T-helper 9 cell (primary cell): ENCODE measurements at places on chromosomes 11 and 22.
A peak's percentile ranks its signal among the peaks of the same experiment; 100 is the strongest.

- DNase-seq: no peak
These were observed 25.0 kb downstream of the CASP12 start for GRCh38 chr11:104873252-104873651.

- DNase-seq: no peak
These were observed 2.4 kb upstream of the RANGAP1 start for GRCh38 chr22:41288245-41288946.

- no peak for DNase-seq
These were observed 859 bp upstream of the FGF19 start for GRCh38 chr11:69704508-69705253.

DNA sequence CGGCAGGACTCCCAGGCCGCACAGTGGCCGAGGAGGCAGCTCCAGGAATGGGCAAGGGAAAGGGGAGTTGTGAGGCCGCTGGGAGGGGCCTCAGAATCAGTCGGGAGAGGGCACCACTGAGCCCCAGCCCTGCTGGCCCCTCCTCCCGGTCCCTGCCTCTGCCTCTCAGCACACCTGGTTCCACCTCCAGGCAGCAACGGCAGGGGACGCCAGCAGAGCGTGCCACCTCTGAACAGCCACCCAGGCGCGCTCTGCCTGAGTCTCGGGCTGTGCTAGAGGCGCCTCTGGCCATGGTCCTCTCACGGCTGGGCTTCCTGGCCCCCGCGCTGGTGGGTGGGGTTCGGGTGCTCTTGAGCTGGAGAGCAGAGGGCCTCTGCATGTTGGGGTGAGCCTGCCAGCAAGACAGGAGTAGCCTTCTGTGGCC, 33.0 kb downstream of the MOB2 start:
- peak; percentile 41 for DNase-seq

- no peak for DNase-seq
These were observed 206.2 kb upstream of the CADM1 start for GRCh38 chr11:115710426-115710825.

GRCh38 chr11:22666325-22666687, at the start of gene GAS2:
TSS of gene GAS2 (plus strand) at chr11:22666611. CDS start at chr11:22674870, 8,259 bp downstream.
- no peak for DNase-seq

DNA sequence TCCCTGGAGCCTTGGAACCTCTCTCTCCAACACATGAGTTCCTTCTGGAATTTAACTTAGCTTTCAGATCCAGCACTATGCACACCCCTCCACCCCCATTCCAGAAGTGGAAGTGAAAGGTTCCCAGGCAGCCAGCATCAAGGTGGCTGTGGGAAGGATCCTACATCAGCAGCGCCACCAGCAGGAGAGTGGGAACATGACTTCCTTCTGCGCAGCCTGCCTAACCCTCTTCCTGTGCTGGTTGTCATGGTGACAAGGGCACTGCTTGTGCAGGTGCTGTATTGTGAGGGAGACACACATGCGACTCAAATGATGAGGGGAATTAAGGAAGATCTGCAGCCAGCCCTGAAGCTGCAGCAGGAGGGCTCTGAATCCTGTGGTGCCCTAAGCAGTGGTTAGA, 904.5 kb upstream of the API5 start:
- DNase-seq: no peak

- no peak for DNase-seq
These were observed 1.4 kb downstream of the ANO5 start for GRCh38 chr11:22194306-22194705.

DNA sequence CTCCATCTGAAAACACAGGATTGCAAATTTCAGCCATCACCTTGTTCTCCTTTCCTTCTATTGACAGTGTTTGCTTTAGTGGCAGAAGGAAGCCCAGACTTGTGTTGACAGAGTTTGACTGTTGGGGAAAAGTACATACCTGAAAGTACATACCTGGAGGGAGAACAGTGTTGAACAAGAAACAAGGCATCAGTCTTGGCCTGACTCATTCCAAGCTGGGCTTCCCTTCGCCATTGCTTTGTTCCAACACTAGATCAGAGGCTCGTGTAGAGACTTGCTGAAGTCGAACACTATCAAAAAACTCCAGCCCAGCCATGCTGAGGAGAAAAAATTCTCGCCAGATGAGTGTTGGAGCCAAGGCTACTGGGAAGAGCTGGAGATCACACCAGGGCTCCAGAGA, 133.4 kb downstream of the BBOX1 start:
- no peak for DNase-seq

DNA sequence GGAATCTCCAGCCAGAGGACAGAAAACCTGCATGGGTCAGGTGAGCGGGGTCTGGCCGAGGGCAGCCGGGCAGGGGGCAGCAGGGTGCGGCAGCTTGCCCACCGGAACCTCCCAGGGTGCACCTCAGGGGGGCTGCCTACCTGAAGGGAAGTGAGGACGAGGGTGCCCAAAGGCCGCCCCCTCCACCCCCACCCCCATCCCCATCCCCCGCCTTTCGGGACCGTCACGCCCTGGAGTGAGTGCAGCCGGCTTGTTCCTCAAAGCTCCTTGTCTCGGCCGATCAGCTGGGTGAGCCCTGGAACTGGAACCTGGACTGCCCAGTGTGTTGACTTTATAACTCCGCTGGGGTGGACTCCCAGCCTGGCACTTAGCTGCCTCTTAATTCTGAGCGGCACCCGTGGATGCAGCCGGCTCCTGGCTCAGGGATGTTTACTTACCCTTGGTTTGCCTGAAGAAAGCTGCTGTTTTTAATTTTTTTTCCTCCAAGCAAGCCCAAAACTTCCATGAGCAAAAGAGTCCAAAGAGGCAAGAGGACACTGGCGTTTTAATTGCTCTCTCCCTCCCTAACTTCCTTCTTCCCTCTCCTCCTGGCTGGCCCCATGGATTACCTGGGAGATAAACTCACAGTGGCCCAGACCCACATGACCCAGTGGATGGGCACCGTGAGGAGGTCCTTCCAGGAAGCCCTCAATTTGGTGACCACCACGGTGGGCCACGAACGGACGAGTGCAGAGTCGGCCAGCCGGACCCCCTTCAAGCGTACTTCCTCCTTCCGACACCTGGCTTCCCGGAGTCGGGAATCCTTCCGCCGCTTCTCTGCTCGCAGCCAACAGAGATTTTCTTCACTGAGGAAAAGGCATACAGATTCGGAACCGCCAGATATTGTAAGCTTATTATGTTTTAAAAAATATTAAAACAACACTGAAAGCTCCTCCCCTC, 87.8 kb upstream of the CRYBB3 start:
- no peak for DNase-seq

DNA sequence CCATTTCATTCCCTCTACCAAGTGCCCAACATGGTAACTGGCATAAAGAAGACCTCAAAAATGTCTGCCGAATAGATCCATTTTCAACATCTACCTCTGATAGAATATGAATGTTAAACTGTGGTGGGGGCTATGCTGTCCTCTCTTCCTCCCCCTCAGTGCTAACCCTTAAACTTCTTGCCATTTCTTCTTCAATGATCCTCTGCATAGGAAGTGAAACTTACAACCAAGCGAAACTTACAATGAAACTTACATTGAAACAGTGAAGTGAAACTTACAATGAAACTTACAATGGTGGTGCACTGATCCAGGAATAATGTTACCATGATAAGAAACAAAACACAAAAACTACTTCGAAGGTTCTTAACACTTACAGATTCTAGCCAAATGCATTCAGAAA, 4.7 kb downstream of the RTCB start:
- DNase-seq: no peak

DNA sequence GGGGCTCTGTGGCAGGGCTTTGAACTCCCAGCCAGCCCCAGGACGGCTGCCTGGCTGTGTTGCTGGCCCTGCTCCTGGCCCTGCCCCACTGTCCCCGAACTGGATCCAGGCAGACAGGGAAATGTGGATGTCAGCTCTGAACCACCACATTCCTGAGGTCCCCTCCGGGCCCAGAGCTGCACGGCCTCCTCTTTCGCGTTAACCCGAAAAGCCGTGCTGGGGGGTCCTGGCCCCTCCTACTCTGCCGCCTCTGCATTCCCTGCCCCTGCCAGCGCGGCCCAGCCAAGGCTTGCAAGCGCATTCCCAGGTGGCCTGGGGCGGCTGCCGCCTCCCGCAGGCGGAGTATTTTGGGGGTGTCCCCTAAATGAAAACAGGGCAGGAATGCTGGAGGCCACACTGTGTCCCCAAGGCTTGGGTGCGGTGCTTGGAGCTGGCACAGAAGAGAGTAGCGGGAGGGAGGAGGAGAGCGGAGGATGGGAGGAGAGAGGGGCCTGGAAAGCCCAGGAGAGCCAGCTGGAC, 5.4 kb downstream of the LINC01488 start:
- no peak for DNase-seq

- DNase-seq: no peak
These were observed 699.1 kb upstream of the ARHGAP42 start for GRCh38 chr11:99987821-99988470.

GRCh38 chr11:118051136-118051610, 25.7 kb upstream of the TMPRSS4 start:
- DNase-seq: no peak

DNA sequence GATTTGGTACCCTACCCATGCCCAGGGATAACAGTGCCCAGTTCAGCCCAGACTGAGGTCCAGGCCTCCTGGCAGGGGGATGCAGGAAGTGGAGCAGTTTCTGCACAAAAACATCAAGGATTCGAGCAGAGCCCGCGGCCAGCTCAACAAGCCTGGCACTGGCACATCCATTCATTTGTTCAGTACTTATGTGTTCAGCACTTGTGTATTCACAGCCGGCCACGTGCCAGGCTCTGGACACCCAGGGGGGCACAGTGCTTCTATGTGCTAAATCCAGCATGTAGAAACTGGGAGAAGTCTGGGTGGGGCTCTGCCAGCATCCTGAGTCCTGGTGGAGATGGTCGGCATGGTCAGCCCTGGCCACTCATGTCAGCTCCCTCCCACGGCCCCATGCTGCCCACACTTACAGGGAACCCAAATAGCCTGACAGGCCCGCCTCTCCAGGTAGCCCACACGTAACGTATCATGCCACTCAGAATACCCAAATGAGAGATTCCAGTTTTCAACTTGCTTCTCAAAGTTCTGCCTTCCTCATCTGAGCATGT, 28.5 kb downstream of the LINC01488 start:
- no peak for DNase-seq

- no peak for DNase-seq
These were observed 12.5 kb upstream of the PELI3 start for GRCh38 chr11:66454247-66454646.

DNA sequence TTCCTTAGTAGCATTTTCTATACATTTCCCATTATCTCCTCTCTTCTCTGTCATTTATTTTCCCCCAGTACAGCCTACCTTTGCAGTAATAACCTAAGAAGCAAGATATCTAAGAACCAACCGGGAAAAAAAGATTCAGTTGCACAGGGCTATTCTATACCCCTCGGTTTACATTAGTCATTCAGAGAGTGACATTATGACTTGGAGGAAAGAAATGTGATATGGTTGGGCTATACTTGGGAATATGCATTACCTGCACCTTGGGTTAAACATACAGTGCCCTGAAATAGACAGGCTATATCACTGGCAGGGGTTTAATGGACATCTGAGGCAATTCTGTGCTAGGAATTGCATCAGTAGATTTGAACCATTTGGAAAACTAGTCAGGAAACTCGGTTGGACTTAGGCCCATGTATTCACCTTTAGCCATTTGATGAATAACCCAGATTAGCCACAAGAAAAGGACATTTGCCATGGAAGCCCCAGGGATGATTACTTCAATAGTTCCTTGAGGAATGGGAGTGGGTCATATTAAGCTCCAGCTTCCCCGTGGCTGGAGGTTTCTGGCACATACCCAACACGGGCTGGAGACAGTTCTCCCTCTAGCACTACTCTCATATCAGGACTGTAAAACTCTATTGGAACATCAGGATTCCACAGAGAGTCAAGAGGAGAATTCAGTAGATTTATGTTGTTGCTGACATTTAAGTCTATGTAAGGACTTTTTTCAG, 973.2 kb downstream of the NTM start:
- no peak for DNase-seq

DNA sequence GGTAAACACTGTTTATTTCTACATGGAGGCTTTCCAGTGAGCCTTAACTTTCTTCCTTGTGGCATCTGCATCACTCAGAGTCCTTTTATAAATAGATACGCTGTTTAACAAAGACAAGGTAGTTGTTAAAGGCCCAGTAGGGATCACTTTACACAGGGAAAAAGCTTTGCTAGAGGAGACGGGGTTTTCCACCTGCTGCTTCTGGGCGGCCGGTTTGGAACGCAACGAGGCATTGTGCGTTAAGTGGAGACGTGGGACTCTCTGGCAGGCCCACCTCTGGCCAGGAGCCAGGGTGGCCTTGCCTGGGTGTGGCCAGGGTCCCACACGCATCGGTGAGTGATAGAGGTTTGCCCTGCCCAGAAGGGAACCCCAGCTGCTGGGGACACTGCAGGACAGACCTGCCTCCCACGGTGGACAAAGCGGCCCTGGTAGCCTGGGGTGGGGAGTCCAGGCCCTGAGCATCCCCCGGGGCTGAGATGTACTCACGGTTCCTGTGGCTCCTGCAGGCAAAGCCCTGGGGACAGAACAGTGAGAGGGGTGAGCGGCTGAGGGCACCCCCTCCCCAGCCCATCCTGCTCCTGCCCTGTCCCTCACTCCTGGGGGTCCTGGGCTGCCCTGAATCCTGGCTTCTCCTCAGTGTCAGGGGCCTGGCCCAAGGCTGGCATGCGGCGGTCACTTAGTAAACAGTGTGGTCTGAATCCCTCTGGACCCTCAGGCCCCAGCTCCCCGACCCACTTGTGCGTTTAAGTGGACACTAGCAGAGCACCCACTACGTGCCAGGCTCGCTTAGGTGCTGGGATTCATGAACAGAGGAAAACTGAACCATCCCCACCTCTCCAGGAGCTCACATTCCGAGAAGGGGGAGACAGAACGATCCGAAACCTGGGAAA, 4.2 kb downstream of the IL17REL start:
- DNase-seq: no peak

DNA sequence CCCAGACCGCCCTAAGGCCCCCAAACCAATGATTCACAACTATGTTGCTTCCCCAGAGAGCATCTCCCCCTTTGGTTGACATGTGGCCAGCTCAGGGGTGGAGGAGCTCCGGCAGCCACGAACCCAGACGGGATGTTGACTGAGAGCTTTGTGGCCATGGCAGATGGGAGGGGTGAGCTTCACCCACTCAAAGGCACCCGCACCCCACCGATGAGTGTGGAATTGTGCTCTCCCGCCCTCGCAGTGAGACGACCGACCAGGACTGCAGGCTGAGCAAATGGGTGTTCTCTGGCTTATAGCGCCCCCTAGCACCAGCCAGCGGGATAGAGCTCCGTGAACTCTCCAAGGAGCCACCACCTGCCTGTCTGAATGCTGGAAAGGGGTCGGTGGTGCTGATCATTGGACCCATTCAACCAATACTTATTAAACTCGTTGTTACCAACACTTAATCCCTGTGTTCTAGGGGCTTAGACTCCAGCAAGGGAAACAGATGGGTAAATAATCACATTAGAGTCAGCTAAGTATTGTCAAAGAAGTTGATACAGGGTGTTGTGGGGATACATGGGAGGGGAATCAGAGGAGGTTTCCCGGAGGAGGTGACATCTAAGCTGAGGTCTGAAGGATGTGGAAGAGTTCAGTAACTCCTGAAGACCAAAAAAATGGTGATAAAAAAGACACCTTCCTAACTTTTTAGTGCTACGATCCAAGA, 4.5 kb upstream of the TIMP3 start:
- DNase-seq: peak; percentile 32

DNA sequence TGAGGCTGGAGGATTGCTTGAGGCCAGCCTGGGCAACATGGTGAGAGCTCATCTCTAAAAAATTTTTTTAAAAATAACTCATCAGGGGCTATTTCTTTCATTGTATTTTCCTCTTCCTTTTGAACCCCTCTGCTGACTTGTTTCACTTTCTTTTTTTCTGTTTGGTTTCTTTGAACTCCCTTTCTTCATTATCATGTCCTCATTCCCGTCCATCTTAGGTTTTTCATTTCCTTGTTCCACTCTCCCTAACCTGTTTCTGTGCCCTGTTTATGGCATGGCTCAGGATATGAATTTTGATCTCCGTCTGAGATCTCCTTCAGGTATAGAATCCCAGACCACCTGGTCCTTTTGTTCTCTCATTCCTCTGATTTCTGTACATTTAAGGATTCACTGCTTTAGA, 12.5 kb downstream of the MARK2 start:
- DNase-seq: no peak
